ENCODE measurements at places on chromosomes 4 and X.

GRCh38 chr4:26916195-26916594 is 55.6 kb downstream of the STIM2 start:
- no peak for DNase-seq

DNA sequence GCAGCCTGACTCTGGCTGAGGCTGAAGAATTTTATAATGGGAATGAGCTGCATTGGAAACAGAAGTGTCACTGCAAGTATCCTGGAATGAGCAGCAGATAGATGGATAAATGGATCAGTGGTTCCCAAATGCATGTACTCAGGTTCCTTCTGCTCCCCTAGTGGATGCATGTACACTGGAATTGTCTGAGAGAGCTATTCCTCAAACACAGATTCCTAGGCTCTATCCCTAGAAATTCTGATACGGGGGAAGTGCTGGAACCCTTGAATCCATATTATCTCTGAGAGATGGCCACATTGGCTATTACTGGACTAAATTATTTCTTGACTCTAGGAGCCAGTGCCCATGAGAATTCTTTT is 64.8 kb downstream of the TMEM131L start:
- DNase-seq: no peak

DNA sequence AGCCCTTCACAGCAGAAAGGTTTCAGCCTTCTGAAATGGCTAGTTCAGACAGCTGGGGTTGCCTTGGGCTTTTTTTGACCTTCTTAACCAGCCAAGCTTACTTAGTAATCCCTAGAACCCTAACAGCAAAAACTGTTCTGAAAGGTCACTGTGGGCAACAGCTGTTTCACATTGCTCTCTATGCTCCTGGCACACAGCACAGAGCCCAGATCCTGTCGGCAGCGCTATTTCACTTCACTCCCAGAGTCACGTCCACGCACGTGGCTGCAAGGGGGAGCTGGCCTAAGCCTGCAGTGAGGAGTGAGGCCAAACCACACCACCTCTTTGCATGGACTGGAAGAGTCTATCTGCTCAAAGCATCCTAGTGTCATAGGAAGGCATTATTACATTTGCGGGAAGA is 32.0 kb upstream of the STS start:
- no peak for DNase-seq

- no peak for DNase-seq
Measured at GRCh38 chr4:22999419-22999818, 306.7 kb downstream of the GBA3 start.

DNA sequence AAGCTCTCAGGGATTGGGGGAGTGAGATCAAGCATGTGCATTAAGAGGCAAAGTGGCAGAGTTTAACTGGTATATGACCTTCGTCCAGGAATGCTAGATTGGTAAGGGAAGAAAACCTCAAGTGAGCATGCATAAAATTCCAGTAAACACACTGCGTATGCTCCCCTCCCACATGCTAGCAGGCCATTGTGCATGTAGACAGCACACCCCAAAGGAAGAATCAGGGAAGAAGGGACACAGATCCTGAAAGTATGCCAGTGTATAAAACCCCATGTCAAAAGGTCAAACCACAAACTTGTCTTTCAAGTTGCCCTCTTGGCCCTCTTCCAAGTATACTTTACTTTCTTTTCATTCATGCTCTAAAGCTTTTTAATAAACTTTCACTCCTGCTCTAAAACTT is 405.2 kb upstream of the CNKSR2 start:
- no peak for DNase-seq

DNA sequence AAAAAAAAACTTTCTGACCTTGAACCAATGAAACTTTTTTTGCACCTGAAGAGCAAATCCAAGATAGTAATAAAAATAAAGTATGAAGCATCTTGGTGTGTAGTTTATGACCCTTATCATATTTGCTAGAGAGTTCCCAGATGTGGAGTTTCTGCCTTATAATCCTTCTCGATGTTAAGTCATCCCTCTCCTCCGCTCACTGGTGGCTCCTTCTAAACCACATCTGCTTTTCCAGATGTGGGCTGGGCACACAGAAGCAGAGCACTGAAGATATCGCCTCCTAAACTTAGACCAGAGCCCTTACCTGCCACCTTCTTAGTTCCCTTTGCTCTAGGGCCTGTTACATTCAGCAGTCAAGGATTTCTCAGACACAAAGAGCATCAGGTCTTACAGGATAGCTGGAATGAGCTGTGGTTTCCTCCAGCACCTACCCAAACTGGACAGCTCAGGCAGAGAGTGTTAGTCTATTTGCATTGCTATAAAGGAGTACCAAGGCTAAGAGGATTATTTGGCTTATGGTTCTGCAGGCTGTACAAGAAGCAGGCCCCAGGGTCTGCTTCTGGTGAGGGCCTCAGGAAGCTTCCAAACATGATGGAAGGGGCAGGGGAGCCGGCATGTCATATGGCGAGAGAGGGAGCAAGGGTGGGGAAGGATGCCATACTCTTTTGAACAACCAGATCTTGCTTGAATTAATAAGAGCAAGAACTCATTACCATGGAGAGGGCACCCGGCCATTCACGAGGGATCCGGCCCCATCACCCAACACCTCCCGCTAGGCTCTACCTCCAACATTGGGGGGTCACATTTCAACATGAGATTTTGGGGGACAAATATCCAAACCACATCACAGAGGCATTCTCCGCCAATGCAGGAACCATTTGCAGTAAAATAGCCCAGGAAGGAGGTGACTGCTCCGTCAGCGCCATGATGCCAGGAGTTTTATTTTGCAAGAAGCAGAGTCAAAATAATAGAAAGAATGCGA is 75.6 kb upstream of the HELT start:
- no peak for DNase-seq

DNA sequence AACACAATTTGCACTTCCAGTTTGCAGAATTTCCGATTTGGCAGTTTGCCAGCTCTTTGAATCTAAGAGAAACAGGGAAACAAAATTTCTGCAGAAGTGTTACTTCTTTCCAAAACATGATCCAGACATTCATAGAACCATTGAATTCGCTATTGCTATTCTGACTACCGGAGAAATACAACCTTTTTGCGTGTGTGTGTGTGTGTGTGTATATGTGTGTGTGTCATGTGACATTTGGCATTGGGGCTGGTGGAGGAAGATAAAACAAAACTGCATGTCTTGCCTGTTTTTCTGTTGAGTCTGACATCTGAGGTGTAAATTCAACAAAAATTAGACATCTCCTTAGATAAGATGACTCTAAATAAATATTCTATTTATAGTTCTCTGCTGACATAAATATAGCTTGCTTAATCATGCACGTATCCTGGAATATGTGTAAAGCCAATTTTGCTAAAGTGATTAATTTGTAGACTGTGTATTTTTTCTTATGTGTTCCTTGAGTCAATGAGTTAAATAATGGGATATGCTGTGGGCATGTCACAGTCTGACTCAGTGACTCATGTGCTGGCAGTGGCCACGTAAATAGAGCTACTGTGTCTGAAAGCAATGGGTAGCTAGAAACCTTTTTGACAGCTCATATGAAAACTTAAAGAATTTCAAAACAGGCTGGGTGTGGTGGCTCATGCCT is 98.9 kb downstream of the HPGD start:
- DNase-seq: no peak

- no peak for DNase-seq
Measured at GRCh38 chr4:89162496-89162895, 51.2 kb downstream of the TIGD2 start.

GRCh38 chr4:149791851-149792250 is 23.8 kb downstream of the IQCM start:
- DNase-seq: no peak

- DNase-seq: no peak
Measured at GRCh38 chr4:169557061-169557636, 55.2 kb downstream of the NEK1 start.

- DNase-seq: no peak
Measured at GRCh38 chrX:116435597-116435996, 809 bp upstream of the SLC6A14 start.

GRCh38 chr4:20017777-20018115 is 234.0 kb upstream of the SLIT2 start:
- DNase-seq: no peak

DNA sequence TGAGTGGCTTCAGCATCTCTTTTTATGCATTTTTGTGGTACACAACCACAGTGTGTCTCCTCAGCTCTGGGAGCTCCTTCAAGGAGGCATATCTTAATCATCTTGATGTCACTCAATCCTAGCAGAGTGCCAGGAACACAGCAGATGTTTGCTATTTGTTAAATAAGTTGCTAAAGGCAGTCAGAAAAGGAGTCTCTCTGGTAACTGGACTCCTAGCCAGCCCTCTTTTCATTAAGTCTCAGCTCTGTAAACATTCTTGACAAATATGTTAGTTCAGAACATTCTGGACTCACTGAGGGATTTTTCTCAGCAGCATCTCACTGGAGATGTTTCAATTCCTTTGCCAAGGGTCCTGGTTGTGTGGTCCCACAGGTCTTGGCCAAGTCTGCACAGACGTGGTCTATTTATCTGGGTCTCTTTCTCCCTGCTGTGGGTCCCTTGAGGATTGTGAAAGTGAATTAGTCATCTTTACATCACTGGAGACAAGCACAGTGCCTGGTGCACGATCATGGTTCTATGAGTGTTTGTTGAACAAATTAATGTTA is 20.3 kb upstream of the FAM9C start:
- no peak for DNase-seq

DNA sequence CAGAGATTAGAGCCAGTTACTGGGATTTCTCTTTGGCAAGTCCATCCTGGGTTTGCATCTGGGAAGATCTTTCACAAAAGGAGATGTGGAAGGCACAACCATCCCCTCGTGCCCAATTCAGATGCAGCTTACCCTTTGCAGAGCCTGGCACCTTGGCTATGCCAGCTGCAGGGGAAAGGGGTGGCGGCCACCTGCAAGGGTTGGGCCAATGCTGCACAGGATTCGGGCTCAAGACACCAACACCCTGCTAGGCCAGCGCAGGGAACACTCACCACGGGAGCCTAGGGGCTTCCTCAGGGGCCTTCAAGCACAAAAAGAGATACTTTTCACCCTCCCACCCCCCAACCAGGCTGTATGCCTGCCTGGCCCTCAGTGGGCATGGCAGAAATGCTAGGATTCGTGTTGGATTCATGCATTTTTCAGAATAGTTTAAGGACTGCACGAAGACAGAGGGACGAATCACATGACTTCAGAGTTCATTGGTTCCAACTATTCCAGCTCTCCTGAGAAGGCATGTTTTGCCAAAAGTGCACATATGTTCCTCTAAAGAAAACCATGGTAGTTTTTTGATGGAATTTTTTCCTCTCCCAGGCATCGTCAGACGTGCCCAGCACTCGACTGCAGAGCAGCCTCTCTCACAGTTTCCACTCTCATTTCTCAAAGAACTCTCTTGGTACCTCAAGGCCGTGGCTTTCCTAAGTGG is 94.4 kb downstream of the PHKA2 start:
- DNase-seq: no peak

- no peak for DNase-seq
Measured at GRCh38 chrX:26613956-26614355, 398.0 kb downstream of the MAGEB5 start.

GRCh38 chrX:39161611-39162255 is 360.5 kb downstream of the MID1IP1 start:
- DNase-seq: no peak

GRCh38 chr4:81712714-81713113 is 241.0 kb upstream of the RASGEF1B start:
- DNase-seq: no peak

- no peak for DNase-seq
Measured at GRCh38 chr4:120316416-120316815, 249.8 kb upstream of the MAD2L1 start.

DNA sequence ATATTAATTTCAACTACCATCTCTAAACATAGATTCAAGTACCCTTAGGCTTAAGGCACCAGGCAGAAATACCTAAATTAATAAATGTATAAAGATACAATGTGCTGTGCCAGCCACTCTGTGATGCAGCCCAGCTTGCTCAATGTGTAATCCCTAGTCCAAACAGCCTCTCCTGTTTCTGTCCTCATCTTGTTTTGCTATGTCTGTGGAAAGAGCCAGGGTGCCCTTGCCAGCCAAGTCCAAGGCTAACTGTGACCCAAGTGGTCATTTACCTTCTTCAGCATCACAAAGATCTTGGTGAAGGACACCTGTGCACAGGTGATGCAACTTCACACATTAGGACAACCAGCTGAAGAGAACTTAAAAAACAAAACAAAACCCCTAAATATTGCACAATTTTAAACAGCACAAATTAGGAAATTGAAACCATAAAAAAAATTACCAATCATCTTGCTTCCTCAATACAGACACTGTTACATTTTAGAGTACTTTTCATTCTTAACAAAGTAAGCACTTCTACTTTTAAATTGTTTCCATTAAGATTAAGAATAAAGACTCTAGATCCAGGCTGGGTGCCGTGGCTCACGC is 89.6 kb downstream of the C4orf51 start:
- DNase-seq: no peak

GRCh38 chrX:153612413-153612812 is 13.5 kb upstream of the CCNQ start:
- DNase-seq: no peak

GRCh38 chr4:41258783-41259182 is 2.1 kb downstream of the UCHL1 start:
- DNase-seq: no peak

- DNase-seq: no peak
Measured at GRCh38 chrX:103464072-103464773, 55.1 kb downstream of the RAB40A start.

DNA sequence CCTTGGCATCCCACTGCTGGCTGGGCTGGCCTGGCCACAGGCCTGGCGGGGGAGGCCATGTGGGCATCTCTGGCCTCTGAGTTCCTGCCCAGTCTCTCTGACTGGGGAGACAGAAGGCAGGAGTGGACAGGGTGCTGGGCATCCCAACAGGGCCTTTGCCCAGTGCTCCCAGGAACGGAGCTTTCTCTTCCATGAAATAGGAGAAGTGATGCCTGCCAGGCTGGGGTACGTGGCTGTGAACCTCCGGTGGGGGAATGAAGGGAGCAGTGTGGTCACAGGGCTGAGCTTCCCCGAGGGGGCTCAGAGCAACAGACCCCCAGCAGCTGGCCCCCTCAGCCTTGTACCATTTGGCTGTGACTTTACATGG is 40.4 kb upstream of the HMX1 start:
- no peak for DNase-seq

- DNase-seq: no peak
Measured at GRCh38 chr4:154307451-154307850, 184.1 kb downstream of the DCHS2 start.
